ENCODE measurements at places on chromosomes 5 and 9.

DNA sequence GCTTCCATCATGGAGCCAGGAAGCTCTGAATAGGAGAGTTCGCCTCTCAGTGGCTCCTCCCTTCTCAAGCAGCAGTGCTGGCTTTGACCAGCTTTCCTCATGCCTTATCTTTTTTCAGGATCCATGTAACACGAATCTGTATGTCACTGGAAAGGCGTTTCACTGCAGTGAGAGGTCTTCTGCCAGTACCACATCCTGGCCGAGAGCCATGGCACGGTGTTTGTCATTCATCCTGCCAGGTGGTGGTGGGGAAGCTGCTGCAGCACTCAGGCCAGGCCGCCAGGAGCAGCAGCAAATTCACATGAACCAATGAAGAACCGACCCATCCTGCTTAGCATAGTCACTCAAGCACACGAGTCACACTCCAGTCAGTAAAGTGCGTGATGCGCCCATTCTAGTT, 179.0 kb downstream of the FANCC start:
- DNase-seq: peak; percentile 91

GRCh38 chr5:95731571-95732554, 727 bp downstream of the RHOBTB3 start:
- no peak for DNase-seq

- peak; percentile 8 for DNase-seq
Observed at GRCh38 chr9:1837453-1838084, 177.6 kb upstream of the SMARCA2 start.

DNA sequence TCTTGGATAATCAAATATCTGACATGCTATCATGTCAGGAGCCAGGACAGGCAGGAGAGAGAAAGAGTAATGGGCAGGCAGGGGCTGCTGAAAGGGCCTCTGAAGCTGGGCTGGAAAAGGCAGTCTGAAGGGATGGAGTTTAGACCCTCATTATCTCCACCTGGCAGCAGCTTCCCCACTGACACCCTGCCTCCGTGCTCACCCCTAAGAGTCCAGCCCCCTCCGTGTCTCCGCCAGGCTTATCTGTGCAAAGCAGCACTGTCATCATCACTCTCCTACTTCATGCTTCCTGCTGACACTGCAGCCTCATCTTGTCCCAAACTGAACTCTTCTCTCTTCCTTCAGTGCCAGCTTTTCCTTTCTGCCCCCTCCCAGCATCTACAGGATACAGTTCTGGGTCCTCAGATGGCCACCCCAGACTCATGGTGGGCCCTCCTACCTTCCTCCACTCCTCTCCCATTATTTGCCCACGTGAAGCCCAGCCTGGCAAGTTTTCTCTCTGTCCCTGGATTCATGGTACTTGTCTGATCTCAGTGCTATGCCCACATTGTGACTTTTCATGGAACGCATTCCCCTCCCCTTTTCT, 70.9 kb upstream of the KLF9 start:
- DNase-seq: no peak

DNA sequence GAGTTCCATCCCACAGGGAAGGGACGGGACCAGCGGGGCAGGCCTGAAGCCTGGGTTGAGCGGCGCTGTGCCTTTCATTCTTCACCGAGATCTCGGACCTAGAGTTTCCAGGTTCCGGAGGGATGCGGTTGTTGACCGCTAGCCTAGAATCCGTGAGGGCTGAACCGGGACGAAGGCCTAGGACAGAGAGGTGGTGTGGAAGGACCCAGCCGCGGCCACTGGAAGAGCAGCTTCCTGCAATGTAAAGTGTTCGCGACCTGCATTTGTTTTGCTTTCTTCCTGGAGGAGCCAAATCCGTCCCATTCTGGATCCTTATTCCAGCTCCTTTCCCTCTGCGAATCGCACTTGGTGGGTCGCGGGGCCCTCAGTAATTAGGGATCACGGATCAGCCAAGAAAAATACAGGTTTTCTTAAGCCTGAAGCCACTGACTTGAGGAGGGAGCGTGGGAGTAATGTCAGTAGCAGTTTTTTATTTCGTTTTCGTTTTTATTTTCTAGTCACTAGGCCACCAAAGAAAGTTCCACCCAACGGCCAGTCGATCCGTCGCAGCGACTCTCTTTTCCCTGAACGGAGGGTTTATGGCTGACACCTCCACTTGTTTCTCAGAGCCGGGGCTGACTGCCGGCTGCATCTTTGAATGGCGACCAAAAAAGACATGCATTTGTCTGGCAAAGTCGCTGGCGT, 48.6 kb downstream of the ANXA2R start:
- DNase-seq: no peak

DNA sequence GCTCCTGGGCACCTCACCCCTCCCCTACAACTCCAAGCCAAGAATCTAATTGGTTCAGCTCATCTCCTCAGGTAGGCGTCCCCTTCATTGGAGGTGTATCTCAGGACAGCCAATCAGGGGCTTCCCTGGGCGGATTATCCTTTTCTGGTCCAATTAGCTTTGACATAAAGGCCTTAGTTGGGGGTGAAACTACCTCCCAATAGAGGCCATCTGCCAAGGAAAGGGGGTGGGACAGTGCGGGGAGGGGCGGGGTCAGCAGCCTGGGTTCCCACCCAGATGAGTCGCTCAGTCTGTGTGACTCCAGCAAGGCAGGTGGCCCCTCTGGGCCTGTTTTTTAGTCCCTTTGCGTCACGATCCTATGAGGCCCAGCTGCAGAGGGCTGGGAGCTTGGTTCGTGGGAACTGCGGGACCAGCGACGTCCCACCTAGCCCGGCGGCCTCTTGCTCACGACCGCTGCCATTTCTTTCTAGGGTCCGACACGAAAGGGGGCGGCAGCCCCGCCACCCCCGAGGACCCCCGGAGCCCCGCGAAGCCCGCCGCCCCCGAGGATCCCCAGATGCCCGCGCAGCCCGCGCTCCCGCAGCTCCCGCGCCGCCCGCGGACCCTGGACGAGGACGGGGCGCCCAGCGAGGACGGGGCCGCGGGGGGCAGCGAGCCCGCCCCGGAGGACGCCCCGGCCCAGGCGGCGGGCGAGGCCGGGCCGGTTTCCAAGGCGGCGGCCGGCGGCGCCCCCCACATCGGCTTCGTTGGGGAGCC, 8.9 kb downstream of the PRRT1B start:
- no peak for DNase-seq

DNA sequence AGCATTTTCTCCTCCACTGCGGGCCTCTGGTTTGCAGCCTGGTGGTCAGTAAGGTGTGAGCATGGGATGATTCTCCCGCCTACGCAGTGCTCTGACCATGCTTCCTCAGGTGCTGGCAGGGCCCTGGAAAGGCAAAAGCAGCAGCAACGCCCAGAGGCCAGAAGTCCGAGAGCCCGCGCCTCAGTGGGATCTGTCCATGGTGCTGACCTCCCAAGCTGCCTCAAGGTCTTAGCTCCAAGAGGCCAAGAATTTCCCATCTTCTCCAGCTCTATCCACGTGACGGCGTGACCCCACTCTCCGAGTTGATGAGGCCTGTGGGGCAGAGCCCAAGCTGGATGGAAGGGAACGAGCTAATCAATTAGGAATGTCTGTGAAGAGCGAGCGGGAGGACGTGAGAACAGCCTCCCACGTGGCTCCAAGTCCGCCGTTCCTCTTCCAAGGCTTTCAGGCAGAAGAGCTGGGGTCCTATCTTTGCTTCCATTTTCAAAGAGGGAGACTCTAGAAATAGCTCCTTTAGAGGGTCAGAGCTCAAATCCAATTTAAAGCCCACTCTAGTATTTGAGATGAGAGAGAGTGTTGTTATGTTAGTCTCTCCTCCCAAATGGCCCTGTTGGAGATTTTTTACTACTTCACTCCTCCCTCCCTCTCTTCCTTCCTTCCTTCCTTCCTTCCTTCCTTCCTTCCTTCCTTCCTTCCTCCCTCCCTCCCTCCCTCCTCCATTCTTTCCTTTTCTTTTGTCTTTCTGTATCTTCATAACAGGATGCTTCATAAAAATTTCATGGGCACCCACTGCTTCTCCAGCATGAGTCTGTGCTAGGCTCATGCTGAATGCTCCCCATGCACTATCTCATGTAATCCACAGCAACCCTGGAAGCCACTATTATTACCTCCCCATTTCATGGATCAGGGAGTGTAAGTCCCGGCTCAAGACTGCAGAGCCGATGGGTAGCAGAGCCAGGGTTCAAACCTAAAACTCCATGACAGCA, 69.3 kb downstream of the OLFM1 start:
- no peak for DNase-seq

Measured in NCI-H1092 (cell line).